ENCODE measurements at places on chromosomes 3 and 15.

- no peak for DNase-seq
Observed at GRCh38 chr3:44529927-44530326, 25.1 kb upstream of the ZKSCAN7 start.

DNA sequence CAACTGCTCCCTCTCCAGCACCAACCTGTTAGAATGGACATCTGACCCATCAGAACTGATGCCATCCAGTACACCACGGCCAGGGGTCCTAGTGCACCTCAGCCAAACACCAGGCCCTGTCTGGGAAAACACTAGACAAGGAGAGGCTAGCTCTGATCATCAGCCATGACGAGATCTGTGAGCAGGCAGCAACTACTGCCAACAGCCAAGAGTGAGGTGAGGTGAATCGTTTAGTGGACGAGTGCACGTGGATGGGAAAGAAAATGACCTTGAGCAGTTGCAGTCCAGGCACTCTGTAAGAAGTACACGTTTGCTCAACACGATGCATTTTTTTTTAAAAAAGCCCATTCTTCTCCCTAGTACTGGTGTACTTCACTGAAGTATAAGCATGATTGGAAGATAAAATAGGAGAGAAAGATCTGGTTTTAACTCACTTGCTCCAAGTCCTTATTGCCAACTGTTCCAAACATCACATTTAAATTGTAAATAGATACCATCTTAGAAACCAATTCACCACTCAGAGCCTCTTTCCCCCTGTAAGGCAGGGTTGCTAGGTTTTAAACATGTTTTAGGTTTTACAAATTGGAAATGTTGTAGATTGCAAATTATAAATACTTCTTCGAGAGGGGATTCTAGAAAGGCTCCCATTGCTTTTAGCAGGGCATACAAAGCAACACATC lies 5.7 kb downstream of the ST8SIA2 start:
- no peak for DNase-seq

DNA sequence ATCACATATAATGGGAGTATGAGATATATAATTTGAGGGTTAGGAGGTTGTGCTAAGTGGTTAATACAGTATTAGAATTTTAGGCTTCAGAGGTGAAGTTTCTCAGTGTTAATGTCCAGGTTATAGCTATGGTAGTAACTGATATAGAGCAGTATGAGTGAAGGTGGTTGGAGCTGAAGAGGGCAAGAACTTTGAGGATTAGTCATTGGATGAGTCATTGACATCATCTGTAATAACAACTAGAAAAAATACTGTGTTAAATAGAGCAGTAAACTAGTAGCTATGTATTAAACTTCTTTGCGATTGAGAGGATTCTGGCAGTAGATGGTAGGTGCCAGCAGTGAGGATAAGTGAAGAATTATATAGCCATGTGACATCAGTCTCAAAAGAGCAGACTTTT lies 47.5 kb upstream of the EIF3J start:
- no peak for DNase-seq

DNA sequence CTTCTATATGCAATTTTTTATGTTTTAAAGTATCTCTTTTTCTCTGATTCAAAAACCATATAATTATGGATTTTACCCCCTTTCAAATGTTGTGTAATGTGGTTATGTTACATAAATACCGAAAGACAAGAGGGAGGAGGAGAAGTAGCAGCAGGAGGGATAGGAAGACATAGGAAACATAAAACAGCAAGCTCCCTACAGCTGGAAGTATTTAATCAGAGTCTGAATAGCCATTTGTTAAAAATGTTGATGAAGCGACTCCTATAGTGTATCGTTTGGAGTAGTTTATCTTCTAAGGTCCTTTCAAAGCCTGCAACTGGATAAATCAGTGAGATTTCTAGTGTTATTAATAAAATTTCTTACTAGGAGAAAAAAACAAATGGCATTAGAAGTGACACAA lies 598.1 kb upstream of the GOLIM4 start:
- no peak for DNase-seq

- no peak for DNase-seq
Observed at GRCh38 chr3:177229791-177230190, 32.5 kb upstream of the TBL1XR1 start.

GRCh38 chr3:122691195-122691594 lies 10.6 kb downstream of the PARP14 start:
- no peak for DNase-seq

DNA sequence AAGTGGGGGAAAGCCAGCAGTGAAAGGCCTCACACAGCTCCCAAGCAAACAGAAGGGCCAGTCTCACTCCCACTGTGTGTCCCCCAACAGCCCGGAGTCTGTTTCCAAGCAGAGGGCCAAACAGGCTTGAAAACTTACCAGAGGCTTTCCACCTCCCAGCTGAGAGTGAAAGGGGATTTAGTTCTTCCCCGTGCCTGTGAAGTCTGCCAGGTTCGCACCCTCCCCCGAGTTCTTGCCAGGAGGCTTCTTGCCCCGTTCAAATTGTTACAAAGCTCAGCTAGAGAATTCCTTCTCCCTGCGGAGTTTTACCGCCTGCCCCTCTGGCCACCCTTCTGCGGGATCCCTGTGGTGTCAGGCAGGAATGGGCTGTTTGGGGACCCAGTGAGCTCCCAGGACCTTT lies 68.0 kb upstream of the WNT7A start:
- no peak for DNase-seq

GRCh38 chr3:132598181-132598580 lies 1.1 kb downstream of the ACKR4 start:
- no peak for DNase-seq

GRCh38 chr15:89490814-89491315 lies 5.5 kb downstream of the RHCG start:
- DNase-seq: no peak

DNA sequence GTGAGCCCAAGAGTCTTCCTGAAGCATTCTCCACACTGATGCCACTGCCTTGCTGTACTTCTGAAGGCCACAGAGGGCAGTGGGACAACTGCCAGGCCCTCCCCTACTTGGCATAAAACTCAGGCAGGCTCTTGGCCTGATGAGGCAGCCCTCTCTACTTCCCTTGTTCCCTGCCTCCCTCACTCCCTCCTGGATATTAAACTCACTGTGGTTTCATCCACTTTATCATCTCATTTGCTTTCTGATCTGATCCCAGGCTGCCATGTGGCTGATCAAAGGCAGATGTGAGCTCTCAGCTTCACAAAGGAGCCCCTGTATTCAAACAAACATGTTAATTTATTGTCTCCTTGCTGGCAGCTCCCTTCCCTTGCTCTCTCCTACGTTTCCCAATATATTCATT lies 533.5 kb downstream of the IGSF11 start:
- peak; percentile 90 for DNase-seq

- no peak for DNase-seq
Observed at GRCh38 chr15:41806291-41807181, 21.4 kb upstream of the JMJD7 start.

DNA sequence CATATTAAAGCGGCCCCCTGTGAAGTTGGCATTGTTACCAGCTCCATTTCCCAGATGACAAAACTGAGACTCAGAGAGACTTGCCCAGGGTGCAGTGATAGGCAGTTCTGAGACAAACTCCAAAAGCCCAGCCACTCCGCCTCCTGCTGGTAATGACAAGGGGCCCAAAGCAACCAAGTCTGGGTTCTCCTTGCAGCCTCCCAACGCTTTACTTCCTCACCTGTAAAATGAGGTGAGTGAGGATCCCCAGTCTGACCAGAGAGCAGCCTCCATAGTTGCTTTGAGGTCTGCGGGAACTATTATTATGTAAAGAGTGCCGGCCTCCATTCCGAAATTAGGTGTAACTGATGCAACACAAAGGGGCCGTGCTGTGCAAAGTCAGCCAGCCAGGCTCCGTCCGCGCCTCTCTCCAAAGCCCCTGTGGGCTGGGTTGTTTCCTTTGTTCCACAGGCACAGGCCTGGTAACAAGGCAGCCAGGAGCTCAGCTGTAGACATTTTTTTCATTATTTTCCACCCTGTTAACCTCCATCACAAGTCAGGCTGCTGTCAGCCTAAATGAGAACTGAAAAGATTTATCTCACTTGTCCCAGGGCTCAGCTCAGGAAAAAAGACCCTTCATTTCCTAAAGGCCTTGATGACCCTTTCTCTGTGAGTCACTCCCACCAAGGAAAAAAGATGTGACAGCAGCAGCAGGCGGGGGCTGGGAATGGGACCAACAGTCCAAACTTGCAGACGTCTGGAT lies 139.1 kb upstream of the RAD18 start:
- no peak for DNase-seq

DNA sequence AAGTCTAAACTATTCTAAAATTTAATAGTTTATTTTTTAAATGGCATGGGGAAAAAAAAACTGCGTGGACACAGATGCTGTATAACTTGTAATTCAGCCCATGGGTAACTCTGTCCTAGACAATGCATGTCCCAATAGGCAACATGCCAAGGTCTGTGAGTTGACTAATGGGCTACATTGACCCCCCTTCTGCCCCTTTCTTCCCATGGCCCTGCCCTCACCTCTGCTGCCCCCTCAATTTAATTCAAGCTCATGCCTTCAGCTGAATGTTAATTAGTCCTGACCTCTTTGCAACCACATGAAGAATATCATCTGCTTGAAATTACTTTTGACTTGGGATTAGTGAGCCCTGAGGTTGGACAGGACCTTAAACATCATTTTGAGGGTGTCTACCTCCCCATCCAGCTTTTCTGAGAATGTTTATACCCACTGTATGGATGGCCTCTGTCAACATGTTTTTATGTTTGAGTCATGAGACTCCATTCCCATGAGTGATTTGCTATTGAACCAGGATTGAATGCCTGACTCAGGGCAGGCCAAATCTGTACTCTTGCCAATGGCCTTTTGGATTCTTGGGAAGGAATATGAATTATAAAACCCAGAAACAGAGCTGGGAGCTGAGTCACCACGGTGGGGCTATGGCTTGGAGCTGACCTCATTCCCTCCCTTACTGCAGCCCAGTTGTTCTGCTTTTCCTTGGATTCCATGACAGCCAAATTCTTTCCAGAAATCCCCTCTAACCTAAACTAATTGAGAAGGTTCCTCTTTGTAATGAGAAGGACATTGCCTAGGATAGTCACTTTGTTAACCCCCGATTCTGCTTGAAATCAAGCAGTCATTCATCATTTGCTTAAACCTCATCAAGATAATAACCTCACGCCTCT lies 33.5 kb upstream of the PDE8A start:
- DNase-seq: no peak

- DNase-seq: no peak
Observed at GRCh38 chr3:122799322-122799721, 4.5 kb downstream of the SLC49A4 start.

DNA sequence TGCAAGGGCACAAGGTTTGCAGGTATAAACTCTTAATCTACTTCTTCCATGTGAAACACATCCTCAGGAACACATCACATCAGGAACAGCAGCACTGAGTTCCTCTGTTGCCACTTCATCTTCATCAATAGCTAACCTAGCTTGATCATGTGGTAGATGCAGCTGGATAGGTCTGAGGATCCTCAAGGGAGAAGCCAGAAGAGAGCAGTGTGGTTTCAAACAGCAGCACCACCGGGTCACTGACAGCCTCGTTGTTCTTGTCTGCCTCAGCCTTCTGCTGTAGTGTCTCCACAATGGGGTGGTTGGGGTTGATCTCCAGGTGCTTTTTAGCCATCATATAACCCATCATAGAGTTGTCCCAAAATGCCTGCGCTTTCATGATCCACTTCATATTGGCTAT lies 58.8 kb downstream of the ADAM10 start:
- no peak for DNase-seq

GRCh38 chr3:148439254-148439822 lies 258.4 kb upstream of the AGTR1 start:
- DNase-seq: no peak

DNA sequence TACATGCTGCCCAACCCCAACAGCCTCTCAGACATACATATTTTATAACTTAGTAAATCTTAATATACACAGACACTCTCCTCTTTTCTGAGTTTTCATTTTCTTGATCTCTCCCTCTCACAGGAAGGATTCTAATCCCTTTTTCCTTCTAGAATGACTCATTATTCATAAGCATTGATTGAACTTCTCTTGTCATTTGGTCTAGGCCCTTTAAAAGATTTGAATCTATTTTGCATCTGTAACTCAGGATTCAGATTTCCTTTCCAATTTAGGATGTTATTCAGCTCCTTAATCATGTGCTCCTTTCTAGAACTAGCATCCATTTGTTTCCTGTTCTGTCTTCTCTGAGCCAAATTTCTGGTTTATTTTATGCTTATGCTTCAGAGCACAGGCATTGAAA lies 624.5 kb upstream of the SGO1 start:
- peak; percentile 36 for DNase-seq

- no peak for DNase-seq
Observed at GRCh38 chr3:134459562-134459961, 26.2 kb downstream of the ANAPC13 start.

GRCh38 chr3:123499322-123499721 lies 50.4 kb upstream of the ADCY5 start:
- no peak for DNase-seq

DNA sequence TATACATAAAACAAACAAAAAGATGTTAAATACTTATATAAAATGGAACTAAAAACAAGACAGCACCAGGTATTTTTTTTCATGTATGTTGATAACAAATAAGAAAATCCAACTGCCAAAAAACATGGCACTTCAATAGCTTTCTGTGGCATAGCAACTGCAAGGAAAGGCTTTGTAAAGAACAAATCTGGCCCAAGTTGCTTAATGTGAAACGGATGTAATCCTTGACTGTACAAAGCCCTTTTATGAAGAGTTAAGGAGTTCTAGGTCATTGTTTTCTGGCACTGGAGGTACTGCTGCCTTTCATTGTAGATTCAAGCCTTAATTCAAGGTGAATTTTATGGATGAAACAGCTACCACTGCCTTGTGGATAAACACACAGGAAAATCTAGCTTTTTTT lies 68.8 kb upstream of the SLC12A8 start:
- no peak for DNase-seq

GRCh38 chr15:59739557-59740186 lies 50.6 kb upstream of the BNIP2 start:
- no peak for DNase-seq

- no peak for DNase-seq
Observed at GRCh38 chr3:122908251-122908650, 113.4 kb downstream of the SLC49A4 start.

- DNase-seq: no peak
Observed at GRCh38 chr15:65533057-65533756, 2.9 kb downstream of the HACD3 start.

DNA sequence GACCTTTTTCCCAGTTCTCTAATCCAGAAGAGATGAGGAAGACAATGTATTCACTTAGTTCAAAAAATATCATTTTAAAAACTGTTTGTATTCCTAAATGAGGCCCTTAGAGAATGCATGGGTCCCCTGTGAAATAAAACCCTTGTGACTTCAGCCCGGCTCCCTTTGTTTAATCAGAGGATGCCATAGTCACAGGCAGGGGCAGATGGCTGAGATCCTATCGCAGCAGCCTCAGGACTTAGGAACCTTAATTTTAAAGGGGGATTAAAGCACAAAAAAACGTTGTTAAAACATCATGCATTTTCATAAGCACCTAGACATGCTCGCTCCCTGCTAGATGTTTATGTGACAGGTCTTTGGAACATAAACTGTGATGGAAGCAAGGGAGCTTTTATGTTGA lies 176.6 kb downstream of the IL20RB start:
- DNase-seq: no peak

DNA sequence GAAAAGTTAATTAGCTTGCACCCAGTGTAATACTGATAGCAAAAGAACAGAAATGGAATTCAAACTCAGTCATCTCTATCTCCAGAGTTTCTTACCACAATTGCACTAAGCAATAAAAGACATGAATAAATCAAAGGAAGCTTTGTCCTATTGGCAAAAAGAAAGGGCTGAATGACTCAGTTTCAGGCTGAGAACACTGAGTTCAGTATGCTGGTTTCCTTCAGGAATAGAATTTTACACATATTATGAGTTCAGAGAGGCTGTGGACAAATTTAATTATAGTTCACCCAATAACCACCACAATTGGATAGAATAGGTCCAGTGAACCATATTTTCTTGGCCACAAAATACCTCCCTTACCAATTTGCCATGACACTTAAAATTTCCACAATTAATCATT lies 249.7 kb downstream of the KCNMB2 start:
- DNase-seq: no peak

Data from NCI-H526 treated with DMSO at 0.1 percent for 48 hours (cell line).